ENCODE measurements at places on chromosomes 4 and X.

DNA sequence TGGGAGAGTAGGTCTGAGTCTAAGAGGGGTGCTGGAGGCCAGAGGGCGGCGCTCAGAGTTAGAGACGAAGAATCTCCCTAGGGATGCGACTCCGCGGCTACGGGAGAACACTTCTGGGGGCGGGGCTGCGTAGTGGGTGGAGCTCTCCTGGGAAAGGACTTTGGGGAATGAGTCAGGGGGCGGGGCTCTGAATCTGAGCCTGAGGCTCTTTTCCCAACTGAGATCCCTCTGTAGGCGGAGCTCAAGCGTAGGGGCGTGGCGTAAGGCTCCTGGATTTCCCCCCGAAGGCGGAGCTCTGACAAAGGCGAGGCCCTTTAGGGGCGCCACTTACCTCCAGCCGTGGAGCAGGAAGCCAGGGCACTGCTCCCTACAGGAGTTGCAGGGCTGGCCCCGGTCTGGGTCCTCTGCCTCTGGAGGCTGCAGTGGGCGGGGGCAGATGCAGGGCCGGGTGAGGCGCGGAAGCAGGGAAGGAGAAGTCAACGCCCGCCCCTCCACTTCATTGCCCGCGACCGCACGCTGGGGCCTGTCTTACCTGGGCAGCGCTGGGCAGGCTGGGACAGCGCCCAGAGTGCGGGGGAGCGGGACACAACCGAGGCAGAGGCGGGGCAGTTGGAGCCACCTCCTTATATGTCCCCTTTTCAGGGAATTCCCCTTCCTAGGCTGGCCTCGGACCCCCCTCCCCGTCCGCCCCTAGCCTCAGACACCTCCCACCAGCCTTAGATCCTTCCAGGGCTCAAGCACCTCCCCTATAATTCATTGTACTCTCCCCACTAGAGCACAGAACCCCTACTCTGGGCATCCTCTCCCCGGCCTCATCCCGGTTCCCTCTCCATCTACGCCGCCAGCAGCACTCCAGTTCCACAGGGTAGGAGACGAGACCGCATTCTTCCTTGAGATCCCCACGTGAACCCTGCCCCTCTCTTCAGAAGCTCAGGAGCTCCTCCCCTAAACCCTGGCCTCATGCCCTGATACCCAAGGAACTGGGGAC is 1.6 kb downstream of the PRICKLE3 start:
- DNase-seq, result peak; percentile 58

GRCh38 chr4:86845593-86845992 is 3.6 kb downstream of the SLC10A6 start:
- DNase-seq, result no peak

GRCh38 chr4:185207466-185207865 is 1.9 kb upstream of the SNX25 start:
- DNase-seq, result no peak

- no peak for DNase-seq
Observed at GRCh38 chrX:44162964-44163475, 180.5 kb downstream of the EFHC2 start.

DNA sequence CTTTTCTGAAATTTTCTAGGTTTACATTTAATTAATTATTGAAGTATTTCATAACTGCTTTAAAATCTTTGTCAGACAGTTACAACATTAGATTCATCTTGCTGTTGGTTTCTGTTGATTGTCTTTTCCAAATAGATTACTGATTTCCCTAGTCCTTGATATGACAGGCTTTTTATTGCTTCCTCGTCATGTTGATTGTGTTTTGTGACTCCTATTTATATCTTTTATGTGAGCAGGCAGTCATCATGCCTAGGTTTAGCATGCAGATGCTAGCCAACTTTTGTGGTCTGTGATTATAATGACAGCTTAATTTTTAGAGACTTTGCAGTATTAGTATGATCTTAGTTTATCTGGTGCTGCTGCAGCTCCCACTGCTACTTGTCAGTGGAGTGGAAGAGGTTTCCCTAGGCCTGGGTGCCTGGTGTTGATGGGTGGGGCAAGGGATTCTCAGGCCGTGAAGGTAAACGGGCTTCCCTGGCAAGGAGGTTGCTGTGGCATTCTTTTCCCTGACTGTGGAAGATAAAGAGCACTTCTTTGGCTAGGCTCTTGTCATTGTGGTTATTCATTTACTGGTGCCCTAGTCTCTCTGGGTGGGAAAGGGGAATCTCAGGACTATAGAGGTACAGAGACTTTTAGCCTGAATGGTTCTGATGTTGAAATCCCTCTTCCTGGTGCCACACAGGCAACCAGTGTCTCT is 65.7 kb downstream of the SERPINA7 start:
- no peak for DNase-seq

- DNase-seq, result no peak
Observed at GRCh38 chrX:22652596-22652995, 347.2 kb upstream of the DDX53 start.

- DNase-seq, result no peak
Observed at GRCh38 chr4:125808022-125808421, 493.3 kb downstream of the FAT4 start.

- DNase-seq, result peak; percentile 75
Observed at GRCh38 chrX:109856974-109857373, 123.9 kb upstream of the ACSL4 start.

- DNase-seq, result peak; percentile 57
Observed at GRCh38 chrX:15404401-15405096, 20.3 kb upstream of the VEGFD start.

DNA sequence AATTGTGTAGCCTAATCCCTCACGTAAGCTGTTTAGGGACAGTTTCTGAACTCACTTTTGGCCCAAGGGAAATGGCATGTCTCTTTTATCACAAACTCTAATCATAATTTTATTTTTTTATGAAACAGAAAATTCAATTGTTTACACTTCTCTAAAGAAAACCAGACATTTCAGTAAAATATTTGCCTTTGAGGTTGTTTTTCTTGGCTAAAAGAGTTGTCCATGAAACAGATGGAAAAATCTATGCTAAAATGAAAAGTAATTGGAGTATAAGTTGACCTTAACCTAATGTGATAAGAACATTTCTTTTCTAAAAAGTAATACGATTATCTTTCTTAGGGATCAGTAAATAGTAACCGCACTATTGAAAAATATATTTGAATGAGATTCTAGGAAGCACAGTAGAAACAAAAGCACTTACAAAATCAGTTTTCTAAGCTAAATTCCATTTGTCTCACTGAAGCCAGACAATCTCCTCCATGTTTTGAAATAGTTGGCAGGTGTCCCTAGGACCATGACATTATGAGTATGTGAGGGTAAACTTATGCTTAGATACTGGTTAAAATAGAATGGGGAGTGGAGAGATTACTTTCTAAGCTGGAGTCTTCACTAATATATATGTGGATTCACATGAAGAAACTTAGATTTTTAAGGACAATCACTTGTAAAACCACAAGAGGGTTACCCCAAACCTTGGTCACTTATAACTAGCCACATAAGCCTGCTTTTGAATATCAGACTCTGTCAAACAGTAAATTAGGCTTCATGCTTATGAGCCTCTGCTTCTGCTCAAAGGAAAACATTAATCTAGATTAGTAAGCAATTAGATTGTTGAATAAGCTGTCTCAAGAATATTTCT is 20.1 kb upstream of the TET2 start:
- DNase-seq, result no peak

DNA sequence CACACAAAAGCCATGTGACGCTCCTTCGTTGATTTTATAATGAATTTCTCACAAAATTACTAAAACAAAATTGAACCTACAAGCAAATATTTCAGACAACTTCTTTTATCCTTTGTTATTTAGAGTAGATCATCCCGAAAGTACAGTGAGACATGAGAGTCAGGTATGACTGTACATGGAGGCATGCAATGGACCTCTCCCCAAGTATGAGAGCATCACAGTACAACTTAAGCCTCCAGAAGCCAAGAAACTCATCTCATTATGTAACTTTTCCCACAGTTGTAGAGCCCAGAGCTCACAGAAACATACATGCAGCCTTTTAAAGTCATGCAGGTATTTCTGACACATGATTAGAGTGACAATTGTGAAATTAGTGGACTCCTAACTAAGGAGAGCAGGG is 167.7 kb downstream of the PAPSS1 start:
- no peak for DNase-seq

- no peak for DNase-seq
Observed at GRCh38 chrX:55867708-55868107, 150.2 kb downstream of the RRAGB start.

DNA sequence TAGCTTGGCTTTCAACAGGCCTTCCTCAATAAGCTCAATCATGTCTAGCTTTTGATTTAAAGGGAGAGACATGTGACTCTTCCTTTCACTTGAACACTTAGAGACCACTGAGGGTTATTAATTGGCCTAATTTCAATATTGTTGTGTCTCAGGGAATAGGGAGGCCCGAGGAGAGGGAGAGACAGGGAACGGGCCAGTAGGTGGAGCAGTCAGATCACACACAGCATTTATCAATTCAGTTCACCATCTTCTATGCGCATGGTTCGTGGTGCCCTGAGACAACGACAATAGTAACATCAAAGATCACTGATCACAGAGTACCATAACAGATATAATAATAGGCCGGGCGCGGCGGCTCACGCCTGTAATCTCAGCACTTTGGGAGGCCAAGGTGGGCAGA is 17.8 kb downstream of the ZNF81 start:
- DNase-seq, result peak; percentile 60

GRCh38 chr4:132982151-132982550 is 166.9 kb upstream of the PCDH10 start:
- DNase-seq, result no peak

DNA sequence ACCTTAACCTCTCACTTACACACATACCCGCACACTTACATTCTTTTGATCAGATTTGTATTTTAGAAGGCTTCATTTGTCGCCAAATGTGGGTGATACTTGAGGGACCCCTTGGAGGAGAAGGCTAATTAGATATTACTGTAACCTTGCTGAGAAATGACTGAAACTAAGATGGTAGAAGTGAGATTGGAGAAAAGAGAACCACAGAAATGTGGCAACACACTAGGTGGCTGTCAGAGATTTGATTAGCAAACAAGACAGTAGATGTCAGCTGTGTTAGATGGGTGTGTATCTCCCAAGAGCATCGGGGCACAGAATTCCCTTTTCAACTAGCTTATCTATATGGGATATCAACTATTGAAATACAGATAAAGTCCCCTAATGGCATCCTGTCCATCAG is 149.3 kb upstream of the FABP2 start:
- DNase-seq, result peak; percentile 7

GRCh38 chr4:34158878-34159277 is 2085.4 kb downstream of the ARAP2 start:
- DNase-seq, result no peak

GRCh38 chr4:52573551-52573950 is 85.5 kb downstream of the USP46 start:
- DNase-seq, result no peak

DNA sequence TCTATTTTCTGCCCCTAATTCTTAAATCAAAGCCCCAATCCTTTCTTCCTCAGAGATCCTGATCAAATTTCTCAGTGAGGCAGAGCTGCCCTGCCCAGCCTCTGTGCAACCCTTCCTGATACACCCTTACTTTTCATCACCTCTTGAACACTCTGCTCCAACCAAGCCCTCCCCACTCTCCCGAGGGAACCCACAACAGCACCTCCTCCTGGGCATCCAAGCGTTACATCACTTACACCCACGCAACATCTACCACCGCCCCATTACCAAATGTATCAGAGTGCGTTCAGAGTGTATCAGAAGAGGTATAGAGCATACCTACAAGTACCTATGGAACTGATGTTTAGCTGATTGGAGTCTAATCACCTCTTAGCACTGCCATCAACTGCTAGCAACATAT is 186.5 kb downstream of the RAP1GDS1 start:
- DNase-seq, result peak; percentile 36

DNA sequence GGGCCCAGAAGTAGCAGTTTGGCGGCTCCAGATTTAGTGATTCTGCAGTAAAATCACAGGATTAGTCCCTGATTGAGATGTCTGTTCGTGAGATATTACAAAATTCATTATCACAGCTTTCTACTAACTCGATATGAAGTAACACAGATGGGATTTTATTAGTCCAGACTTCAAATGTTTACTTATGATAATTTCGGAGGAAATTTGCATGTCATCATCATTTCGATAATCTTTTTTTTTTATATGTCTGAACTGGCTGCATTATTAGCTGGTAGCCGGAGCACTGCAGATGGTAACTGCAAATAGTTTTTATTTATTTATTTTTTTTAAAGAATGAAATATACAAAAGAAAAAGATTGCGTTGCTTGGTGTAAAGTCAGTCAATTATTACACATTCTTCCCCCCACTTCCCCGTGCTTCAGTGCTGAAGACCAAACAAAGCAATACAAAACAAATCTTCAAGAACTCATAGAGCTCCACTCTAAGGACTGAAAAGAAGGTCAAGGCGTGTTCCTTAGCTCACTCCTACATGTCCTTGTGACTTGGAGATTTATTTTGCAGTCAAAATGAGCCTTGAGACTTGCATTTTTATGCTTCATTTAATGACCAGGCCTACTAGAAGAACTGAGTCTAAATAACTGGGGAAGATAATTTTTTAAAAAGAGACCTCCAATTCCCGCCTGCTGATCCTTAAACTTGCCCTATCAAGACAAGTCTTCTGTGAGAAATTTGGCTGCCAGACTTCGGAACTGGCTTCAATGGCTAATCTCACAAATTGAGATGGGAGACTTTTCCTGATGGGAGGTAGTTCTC is 11.7 kb upstream of the PITX2 start:
- no peak for DNase-seq

DNA sequence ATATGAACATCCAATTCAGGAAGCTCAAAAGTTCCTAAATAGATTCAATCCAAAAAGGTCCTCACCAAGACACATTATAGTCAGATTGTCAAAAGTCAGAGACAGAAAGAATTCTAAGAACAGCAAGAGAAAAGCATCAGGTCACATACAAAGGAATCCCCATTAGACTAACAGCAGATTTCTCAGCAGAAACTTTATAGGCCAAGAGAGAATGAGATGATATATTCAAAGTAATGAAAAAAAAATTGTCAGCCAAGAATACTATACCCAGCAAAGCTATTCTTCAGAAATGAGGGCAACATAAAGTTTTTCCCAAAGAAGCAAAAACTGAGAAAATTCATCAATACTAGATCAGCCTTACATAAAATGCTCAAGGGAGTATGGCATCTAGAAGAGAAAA is 106.6 kb upstream of the SH3RF1 start:
- DNase-seq, result no peak

GRCh38 chr4:166875821-166876220 is 358.5 kb downstream of the SPOCK3 start:
- no peak for DNase-seq

DNA sequence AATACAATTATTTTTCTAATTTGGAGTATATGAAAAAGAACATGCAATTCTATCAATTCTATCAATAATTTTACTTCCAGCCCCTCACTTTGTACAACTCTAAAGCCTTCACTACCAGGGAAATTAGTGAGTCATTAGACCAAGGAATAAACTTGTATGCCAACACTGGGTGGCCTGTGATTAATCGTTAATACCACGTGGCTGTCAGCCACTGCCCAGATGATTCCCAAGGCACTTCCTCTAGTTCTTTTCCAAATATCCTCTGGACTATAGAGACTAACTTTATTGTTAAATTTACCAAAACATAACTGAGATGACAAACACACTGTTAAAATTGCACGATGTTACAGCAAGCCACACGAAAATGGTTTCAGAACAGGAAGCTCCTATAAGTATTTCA is 45.7 kb downstream of the MID1 start:
- DNase-seq, result no peak

- no peak for DNase-seq
Observed at GRCh38 chr4:113064244-113064643, 14.8 kb downstream of the ANK2 start.
